NCI-H2107 (cell line): ENCODE measurements at places on chromosomes 7 and 10.
A peak's percentile ranks its signal among the peaks of the same experiment; 100 is the strongest.

- no peak for DNase-seq
Measured at GRCh38 chr10:101047268-101047667, 14.5 kb upstream of the KAZALD1 start.

DNA sequence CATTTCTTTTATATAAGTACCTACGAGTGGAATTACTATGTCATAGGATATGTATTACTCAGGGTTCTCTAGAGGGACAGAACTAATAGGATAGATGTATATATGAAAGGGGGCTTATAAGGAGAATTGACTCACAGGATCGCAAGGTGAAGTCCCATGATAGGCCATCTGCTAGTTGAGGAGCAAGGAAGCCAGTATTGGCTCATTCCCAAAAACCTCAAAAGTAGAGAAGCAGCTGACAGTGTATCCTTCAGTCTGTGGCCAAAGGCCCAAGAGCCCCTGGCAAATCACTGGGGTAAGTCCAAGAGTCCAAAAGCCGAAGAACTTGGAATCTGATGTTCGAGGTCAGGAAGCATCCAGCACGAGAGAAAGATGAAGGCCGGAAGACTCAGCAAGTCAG is 59.8 kb downstream of the GALNT17 start:
- no peak for DNase-seq

DNA sequence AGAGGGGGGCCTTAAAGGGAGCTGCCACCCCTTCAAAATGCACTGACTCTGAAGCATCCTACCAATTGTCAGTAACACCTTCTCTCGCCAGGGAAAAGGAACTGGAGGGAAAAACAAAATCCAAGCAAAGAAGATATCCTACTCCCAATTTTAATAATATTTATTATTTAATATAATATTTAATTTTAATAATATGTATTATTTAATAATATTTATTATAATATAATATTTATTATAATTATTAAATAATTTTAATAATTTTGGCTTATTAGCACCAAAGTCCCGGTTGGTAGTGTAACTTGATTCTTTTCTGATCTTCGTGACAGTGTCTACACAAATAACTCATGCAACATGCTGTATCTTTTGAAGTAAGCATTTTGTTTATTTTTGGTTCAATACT is 58.6 kb upstream of the AGBL3 start:
- DNase-seq = no peak

GRCh38 chr10:34262985-34263384 is 552.1 kb downstream of the PARD3 start:
- DNase-seq = no peak

- no peak for DNase-seq
Measured at GRCh38 chr10:103679096-103679790, 176.1 kb downstream of the SH3PXD2A start.

- peak; percentile 74 for DNase-seq
Measured at GRCh38 chr7:74252893-74253292, 1.3 kb downstream of the RFC2 start.

DNA sequence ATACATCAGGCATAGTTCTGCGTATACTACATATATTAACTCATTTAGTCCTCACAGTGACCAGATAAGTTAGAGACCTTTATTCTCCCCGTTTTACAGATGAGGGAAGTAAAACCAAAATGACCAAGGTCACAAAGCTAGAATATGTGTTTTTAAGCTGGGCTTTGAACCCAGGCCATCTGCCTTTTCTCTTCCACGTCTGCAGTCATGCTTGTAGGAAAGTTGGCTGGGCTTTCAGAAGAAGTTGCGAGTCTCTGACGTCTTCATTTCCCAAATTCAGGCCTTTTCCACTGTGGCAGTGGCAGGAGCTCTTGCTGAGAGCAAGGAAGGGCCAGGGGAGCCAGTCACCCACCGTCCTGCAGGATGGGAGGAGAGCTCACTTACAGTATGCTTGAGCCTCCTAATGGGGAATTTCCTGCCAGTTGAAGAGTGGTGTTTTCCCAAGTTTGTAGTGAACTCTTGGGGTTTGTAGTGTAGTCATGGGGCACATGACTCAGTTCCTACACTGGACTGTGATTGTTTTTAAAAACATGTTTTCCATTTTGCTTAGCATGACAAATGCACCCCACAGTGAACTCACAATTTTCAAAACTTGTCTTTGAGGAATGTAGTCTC is 34.2 kb downstream of the CYP17A1 start:
- no peak for DNase-seq
